AG10803 (cell line): ENCODE measurements at places on chromosomes 3 and 15.

- DNase-seq: peak; percentile 85
Measured at GRCh38 chr3:141105828-141106628, 54.9 kb downstream of the SPSB4 start.

GRCh38 chr15:67945951-67946700, 106.3 kb upstream of the RNU6-1 start:
- peak; percentile 12 for DNase-seq

DNA sequence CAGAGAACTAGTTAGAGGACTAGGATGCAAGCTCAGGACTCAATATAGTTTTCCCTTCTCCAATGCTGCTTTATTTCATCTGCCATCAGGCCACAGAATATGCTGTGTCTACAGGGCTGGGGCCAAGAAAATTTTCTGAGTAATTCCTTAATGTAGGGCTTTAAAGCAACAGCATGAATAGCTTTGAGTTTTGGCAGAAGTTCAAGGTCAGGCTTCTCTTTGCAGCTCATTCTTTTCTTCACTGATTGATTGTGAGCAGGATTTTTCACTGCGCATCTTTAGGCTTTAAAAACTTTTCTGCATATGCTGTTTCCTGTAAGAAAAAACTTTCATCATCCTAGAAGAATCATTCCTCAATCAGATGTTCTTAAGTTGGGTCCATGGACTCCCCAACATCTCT, 4.6 kb downstream of the TMEM108 start:
- DNase-seq: no peak

DNA sequence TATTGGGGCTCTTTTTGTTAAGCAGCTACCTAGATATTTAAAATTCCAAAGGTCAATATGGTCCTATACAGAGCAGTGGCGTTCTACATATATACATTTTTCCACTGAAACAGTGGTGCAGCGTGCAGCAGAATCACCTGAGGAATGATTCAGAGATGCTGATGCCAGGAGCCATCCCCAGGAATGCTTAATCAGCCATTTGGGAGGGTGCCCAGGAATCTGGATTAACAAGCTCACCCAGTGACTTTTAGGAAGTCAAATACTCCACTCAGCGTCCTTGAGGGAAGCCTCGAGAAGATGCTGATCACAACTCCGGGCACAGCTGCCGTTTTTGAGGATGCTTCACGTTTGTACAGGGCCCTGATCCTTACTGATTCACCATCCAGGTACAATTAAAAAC, 82.6 kb upstream of the ARHGEF3 start:
- DNase-seq: peak; percentile 12

DNA sequence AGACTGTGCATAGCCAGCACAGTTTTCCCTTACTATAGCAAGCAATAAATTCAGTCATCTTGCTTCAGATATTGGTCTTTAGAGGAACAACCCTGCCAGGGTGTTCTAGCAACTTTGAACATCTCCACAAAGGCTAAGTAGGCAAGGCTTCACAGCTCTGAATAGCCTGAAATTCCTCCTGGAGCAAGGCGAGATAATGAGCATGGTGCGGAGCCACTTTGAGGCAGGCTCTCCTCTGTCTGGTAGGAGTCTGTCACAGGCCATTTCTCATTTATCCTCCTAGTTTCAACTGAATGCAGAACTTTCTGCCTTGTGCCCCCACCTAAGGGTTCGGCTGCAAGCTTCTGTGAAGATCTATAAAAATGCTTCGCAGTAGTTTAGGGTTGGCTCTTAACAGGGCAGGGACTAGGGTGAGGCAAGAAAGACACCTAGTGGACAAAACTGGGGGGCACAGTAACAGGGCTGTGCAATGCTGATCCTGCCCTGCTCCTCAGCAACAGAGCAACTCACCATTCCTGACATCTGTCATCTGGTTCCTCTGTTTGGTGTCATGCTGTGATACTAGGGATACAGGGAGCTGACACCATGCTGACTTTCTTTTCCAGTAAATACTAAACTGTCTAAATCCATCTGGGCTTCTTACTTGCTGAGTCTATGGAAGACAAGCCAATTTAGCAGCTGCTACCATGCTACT, 16.6 kb upstream of the EHHADH start:
- peak; percentile 41 for DNase-seq

GRCh38 chr3:52372822-52373504, 56.8 kb downstream of the DNAH1 start:
- DNase-seq: no peak

GRCh38 chr3:82596805-82597204, 835.4 kb upstream of the GBE1 start:
- no peak for DNase-seq

DNA sequence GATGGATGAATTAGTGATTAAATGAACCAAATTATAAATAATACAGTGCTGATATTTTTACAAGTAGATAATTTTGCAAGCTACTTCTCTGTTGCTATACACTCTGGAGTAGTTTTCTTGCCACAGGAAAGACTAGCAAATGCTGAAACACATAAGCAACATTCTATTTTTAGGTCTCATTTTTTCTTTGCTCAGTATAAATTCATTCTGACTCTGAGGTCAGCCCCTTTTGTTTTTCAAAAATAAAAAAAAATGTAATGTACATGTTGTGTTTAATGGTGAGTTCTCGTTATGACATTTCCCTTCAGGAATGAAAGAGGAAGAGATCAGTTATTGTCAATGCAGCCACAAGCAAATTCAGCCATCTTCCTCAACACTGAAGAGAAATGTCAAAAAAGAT, 24.9 kb downstream of the GJD2 start:
- DNase-seq: peak; percentile 14

DNA sequence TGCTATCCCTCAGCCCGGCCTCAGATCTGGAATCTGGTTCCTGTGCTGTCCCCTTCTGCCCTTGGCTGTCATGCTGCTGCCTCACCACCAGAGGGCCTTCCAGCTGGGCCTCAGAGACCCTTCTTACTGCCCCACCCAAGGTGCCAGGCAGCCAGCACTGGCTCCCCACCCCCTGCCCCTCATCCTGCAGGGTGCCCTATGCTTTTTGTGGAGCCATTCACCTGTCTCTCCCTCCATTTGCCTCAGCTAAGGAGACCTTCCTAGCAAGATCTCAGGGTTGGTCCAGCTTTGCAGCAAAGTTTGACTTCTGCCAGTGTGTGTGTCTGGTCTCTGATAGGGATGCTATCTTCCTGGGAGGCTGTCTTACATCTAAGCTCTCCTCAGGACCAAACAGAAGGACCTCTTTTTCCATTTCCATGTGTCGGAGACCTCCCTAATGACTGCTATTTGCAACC, 1.9 kb upstream of the VWA5B2 start:
- no peak for DNase-seq

- no peak for DNase-seq
Measured at GRCh38 chr15:40105517-40106202, 3.0 kb downstream of the BMF start.

DNA sequence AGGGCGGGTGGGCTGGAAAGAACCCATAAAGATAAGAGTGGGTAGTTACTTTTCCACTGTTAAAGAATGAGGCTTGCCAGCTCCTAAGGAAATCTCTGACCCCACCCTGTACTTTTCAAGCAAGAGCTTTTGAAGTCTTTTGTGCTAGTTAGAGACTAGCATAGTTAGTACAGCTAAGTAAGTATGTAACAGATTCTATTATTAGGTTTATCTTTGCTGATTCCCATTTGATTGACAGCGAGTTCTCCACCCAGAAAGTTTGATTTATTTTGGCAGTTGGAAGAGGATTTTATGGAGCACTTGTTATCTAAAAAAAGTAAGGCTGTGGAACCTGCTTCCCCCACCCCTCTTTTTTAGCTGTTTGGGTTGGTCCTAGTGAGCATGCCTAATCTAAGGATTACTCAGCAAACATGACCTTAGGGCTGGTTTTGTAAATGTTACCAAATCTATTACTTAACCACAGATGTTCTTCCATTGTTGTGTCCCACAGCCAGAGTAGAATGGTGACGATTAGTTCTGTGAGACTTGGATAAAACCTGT, 57.6 kb downstream of the FNDC3B start:
- DNase-seq: peak; percentile 67

GRCh38 chr3:86029590-86029989, 961.4 kb downstream of the VGLL3 start:
- DNase-seq: no peak

DNA sequence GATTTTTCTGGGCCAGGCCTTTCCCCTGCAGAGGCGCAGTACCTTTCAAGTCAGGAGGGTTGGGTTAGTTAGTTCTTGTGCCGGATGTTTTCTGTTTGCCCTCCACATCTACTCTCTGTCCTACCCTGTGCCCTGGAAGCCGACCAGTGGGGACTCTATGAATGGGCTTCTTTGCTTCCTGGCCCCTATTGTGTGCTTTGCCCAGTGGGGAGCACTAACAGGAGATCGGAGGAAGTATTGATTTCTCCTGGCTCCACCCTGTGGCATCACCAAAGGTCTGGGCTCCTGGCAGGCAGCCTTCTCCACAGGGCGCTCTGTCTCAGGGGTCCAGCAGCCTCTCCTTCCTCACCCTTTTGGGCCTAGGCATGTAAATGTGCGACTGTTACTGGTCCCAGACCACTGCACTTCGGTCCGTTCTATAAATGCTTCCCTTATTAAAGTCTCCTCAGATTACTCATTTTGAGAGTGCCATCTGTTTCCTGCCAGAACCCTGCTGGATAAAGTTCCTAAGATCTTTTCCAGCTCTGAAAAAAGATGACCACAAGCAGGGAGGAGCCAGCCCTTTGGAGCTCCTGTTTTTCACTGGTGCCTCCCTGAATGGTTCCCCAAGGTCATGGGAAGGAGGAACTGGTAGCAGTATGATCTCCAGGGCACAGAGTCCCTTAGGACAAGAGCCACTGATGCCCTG, 44.5 kb downstream of the CTDSPL start:
- peak; percentile 82 for DNase-seq

DNA sequence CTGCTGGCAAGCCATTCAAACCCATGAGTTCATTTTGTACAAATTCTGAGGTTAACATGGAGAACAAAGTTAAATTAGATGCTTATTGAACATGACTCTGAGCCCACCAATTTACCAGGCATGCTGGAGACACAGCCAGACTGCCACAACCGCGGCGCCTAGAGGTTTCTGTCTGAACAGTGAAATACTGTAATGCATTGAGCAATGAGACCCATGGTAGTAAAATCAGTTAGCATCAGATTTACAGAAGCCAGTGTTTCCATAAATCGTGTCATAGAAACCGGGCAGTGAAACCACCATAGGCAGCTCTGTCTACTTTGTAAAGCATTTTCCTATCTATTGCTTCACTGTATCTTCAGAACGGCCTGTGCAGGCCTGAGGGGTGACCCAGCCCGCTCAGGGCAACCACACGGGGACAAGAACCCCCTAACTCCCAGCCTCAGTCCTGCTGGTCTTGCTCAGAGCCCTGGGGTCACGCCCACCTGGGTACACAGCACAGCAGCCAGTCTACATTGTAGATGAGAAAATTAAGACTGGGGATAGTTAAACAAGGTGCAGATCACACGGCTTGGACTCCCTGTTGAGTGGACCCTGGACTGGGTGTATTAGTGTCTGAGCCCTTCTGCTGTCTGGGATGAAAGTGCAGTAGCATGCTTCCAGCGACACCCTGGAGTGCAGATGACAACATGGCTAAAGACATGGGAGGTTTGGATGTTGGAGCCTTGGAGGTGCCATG, 44.2 kb downstream of the MGLL start:
- no peak for DNase-seq

- no peak for DNase-seq
Measured at GRCh38 chr15:64774629-64775493, 528 bp downstream of the RBPMS2 start.

GRCh38 chr15:73991260-73991659, 835 bp downstream of the STOML1 start:
- DNase-seq: peak; percentile 87

DNA sequence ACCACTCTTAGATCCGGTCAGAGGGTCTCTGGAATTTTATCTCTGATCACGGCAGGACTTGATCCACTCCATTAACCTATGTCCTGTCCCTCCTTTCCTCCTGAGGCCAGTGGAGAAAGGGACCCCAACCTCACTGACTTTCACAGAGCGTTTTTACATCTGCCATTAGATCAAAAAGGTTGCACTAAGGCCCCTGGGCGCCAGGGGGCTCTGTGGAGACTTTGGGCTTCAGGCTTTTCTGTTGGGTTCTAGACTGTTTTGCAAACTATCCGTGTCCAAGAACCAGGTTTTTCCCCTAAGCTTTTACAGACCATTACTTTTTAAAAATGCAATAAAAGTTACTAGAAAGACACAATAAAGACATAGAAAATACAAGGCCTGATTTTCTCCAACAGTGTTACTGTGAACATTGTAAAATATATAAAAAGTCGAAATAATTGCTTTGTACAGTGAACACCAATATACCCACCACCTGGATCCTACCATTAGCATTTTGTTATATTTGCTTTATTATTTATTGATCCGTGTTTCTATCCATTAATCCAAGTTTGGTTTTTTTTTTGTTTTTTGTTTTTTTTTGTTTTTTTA, 159.7 kb downstream of the POLR2M start:
- peak; percentile 37 for DNase-seq

- no peak for DNase-seq
Measured at GRCh38 chr3:150269526-150269925, 138.6 kb upstream of the TSC22D2 start.
